ENCODE measurements at places on chromosomes 4 and X.

- DNase-seq = no peak
Measured at GRCh38 chr4:114178392-114178791, 198.9 kb upstream of the ARSJ start.

DNA sequence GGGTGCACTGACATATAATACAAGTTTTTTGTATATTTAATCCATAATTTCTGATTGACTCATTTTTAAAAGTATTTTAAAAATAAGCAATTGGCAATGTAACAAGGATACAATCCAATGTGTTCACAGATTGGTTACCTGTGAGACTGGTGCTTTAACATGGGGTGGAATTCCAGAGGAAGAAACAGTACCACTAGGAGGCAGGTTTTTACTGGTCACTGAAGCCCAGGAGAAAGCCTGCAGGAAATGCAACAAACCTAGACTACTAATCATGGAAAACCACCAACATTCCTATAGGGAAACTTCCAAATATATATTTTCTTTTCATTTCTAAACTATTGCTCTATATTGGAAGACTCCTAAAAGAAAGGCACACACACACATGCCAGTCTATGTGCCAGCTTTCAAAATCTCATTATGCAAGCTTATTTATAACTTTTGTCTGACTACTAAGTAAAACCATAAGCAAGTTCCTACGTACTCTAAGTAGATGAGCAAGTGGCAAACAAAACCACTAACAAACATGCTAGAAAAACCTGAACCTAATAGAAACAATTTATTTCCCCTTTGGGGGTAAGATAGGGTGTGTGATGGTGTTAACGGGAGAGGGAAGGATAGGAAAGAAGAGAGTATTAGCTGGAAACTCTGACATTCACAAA is 19.2 kb downstream of the G3BP2 start:
- peak; percentile 38 for DNase-seq

- DNase-seq = no peak
Measured at GRCh38 chr4:145934434-145935047, 4.1 kb downstream of the ZNF827 start.

- peak; percentile 10 for DNase-seq
Measured at GRCh38 chrX:155086202-155086840, 15.0 kb downstream of the BRCC3 start.

- DNase-seq = no peak
Measured at GRCh38 chrX:21748235-21748634, 9.7 kb downstream of the SMPX start.

DNA sequence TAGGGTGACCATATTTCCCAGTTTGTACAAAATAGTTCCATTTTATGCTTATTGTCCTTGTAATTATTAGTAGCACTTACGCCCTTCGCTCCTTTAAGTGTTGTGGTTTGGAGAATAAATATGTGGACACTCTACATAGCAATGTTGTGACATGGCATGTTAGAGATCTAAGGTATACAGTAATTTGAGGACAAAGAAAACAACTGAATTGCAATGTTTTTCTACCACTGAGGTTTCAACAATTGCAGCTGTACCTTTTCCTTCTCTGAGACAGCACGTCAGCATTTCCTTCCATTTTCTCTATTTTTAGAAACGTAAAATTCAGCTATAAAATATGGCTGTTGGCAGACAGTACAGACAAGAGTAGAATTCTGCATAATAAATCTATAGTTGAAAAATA is 323.1 kb downstream of the MAPK10 start:
- no peak for DNase-seq

- no peak for DNase-seq
Measured at GRCh38 chrX:9955506-9955905, 11.7 kb upstream of the CLDN34 start.

DNA sequence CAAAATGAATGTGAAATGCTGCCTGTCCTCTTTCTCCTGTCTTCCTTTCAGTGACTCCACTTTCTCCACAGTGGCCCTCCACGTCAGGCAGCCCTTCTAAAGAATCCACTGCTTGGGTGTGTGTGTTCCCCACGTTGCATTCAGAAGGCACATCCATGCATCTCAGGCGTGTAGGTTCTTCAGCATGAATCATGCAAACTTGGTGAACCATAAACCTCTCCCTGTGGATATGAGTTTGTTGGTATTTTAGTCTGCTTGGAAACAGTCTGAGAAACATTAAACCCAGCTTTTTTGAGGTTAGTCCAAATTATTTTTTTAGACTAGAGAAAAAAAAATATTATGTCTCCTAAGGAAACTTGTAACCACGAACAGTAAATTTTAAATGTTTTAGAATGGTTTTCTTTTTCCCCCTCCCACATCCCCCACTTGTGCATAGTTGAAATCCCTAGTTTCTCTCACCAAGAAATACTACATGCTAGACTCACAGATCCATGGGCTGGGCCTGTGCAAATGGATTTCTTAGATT is 251.6 kb downstream of the CBR4 start:
- no peak for DNase-seq

- DNase-seq = peak; percentile 89
Measured at GRCh38 chrX:13087322-13088155, 43.1 kb upstream of the FAM9C start.

- DNase-seq = no peak
Measured at GRCh38 chr4:98643755-98644154, 14.7 kb downstream of the TSPAN5 start.

DNA sequence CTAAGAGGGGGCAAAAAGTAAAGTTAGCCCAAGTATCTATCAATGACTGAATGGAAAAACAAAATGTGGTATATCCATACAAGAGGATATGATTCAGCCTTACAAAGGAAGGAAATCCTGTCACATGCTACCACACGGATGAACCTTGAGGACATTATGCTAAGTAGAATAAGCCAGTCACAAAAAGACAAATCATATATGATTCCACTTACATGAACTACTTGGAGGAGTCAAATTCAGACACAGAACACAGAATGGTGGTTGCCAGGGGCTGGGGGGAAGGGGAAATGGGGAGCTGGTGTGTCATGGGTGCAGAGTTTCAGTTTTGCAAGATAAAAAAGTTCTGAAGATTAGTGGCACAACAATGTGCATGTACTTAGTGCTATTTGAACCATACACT is 101.8 kb downstream of the SH3KBP1 start:
- no peak for DNase-seq

DNA sequence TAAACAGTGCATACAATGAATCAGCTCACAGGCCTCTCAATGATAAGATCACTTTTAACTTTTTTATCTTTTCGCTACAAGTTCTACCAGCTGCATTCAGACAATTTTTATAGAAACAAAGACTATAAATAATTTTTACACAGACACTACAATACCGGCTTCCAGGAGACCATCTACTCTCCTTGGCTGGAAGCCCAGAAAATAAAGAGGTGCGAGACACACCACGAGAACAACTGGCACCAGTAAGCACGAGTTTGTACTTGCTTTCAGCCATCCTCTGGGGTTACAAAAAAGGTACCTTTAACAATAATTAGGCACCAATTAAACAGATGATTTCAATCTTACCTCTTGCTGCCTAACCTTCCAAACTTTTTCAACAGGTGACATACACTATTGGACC is 11.2 kb upstream of the PRDX4 start:
- DNase-seq = no peak

GRCh38 chr4:163233321-163233720 is 66.6 kb upstream of the NAF1 start:
- no peak for DNase-seq

GRCh38 chr4:4541040-4541631 is 712 bp downstream of the STX18 start:
- DNase-seq = peak; percentile 10

- no peak for DNase-seq
Measured at GRCh38 chrX:6460893-6461490, 73.9 kb downstream of the VCX3A start.

DNA sequence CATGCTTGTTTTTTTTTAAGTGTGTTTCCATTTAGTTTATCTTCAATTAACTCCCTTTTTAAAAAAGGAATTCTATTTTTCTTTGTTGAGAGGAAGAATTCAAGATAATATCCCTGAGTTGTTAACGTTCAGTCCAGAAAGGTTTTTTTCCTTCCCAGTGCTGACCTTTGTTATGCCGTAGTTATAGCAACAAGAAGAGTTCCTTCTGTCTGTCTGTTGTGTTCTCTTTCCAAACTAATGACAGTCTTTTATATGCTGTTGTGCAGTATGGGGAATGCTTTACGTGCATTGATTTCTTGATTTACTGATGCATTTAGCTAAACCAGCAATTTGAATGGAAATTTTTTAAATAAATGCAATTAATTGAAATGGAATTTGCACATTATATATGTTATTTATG is 6.6 kb upstream of the CXXC4 start:
- DNase-seq = no peak

DNA sequence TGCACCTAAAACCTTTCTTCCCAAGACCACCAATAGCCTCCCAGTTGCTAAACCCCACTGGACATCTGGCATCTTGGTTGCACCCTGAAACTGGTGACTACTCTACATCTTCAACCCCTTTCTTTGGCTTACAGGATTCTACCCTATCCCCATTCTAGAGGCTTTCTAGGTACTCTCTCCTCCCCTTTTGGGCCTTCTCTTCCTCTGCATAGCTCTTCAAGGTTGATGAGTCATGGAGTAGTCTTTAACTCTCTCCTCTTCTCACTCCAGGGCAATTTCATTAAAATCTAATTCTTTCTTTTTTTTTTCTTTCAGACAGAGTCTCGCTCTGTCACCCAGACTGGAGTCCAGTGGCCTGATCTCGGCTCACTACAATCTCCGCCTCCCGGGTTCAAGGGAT is 16.8 kb downstream of the APOO start:
- no peak for DNase-seq

DNA sequence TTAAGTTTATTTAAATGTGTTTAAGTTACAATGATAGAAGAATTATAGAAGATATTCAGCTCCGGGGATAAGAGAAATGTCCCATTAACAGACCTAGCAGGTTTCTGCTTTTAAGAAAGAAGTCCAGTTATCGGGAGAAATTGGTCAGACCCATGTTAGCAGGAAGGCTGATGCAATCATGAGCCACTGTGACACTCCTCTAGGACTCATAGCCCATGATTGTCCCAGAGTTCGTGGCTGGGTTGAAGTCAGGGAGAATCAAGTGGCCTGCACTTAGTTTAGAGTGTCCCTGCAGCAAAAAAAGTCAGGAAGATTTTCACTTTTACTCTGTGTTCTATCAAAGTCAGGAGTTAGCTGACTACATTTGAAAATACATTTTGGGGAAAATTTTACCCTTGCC is 72.0 kb downstream of the TMEM144 start:
- no peak for DNase-seq

DNA sequence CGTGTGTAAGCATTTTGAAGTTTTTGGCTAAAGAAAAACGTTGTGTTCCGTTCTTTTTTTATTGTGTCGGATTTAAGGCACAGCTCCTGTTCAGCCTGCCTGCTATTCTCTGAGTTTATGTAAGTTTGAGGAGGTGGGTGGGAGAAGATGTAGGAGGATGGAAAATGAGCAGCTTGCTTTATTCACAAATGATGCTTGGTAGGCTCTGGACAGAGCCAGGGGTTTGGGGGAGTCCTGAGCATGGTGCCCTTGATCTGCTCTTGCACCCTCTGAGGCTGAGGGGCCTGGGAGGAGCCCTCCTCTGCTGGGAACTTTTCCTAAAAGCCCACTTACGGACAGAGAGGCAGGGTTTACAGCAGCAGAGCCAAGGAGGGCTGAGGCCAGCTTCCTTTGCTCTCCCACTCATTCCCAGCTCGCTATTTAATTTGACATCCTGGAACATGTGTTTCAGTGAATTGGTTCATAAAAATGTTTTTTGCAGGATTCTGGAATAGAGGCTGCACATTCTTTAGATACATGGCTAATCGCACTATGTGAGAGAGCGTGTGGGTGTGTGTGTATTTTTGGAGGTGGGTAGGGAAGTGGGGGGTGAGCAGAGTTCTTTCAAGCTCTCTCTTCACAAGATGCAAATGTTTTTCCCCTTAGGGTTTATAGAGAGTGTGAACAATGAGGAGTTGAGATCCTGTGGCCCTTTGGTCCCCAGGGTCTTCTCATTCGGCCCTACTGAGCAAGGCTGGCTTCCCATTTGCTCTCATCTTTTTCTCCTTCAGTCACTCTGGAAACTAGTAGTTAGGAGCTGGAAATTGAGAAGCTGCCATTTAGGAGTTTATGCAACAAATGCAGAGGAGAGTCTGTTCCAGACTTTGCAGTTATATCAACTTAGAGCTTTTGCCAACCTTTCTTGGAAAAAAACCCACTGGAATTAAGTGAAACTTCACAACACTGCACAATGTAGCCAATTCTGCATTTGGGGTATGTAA is 32.1 kb downstream of the TMEM131L start:
- DNase-seq = no peak

DNA sequence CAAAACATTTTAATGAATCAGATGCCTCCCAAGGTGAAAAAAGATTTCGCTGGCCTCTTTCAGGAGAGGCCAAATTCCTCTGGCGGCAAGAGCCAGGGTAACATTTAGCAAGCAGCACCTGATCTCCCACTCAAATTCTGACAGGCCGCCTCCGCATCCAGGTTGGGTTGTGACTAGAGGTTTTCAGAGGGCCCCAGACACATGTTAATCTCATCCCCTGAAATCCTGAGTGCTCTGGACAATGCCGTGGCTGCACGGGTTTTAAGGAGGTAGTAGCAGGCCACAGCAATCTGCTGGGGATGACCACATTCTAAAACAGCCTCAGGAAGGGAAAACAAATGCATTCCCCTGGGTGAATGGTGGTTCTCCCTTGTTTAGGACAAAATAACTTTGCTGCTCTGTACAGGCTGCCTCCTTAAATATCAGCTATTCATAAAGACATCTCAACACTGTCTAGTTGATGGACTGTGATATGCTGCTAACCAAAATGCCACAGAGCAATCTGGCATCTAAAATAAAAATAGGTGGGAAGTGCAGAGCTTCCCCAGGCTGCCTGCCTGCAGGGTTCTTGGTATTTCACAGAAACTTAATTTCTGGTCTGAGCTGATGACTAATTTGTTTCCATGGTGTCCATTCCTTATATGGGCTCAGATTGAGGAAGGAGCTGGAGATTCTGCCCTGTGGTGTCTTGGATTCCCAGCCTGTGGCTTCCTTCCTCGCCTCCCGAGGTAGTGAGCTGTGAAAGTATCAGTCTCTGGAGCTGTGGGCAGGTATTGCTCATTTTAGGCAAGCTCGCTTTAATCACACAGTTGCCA is 202.0 kb downstream of the DCLK2 start:
- no peak for DNase-seq

DNA sequence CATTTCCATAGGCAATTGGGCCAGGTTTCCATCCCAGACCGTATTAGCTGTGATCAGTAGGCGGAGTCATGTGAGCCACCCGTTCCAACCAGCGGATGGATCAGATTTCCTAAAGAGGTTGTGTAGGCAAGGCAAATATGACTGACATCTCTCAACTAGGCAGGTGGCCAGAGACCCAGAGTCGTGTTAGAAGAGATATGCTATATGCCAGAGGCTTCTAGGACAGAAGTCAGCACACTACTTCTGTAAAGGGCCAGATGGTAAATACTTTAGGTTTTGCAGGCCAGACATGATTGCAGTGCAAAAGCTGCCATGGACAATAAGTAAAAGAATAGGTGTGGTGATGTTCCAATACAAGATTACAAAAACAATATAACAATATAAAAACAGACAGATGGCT is 788.4 kb downstream of the RPA4 start:
- DNase-seq = no peak

GRCh38 chr4:36183232-36183631 is 61.1 kb downstream of the ARAP2 start:
- DNase-seq = no peak
